ENCODE measurements at places on chromosomes 7 and 10.

DNA sequence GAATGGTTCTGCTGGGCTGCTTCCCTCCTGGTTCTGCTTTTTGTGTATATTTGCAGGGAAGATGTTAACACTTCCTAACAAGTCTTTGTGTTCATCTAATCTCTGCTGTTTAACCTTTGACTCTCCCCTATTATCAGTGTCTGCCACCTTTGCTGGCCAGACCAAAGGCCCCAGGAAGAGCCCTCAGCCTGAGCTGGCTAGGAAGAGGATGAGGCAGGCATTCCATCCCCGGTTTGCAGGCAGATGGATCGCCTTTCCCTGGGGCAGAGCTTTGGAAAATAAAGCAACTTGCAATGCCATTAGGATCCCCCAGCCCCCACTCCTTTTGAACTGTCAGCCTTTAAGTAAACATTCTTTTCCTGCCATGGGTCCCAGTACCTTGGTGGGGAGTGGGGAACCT, 19.0 kb downstream of the DPCD start:
- DNase-seq = no peak
- peaks cover 17% of the 10 kb centered on the region for H3K36me3 ChIP-seq
- H3K4me1 ChIP-seq = peaks cover 2% of the 10 kb centered on the region
- no peak overlapping the region for H3K4me3 ChIP-seq

DNA sequence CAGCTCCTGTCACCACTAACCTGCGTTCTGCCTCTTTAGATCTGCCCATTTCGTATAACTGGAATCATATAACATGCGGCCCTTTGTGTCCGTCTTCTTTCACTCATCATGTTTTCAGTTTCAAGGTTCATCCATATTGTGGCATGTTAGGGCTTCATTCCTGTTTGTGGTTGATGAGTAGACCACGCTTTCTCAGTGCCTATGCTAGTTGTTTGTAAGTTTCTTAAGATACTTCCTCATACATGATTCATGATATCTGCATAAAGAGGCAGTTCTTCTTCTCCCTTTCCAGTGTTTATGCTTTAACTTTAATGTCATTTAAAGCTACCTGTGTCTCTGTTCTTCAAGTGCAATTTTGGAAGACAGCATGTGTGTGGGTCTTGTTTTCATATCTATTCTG, 79.5 kb upstream of the FAM20C start:
- DNase-seq = peak; percentile 26
- peaks cover 17% of the 10 kb centered on the region for H3K4me1 ChIP-seq
- H3K4me3 ChIP-seq = no peak overlapping the region

DNA sequence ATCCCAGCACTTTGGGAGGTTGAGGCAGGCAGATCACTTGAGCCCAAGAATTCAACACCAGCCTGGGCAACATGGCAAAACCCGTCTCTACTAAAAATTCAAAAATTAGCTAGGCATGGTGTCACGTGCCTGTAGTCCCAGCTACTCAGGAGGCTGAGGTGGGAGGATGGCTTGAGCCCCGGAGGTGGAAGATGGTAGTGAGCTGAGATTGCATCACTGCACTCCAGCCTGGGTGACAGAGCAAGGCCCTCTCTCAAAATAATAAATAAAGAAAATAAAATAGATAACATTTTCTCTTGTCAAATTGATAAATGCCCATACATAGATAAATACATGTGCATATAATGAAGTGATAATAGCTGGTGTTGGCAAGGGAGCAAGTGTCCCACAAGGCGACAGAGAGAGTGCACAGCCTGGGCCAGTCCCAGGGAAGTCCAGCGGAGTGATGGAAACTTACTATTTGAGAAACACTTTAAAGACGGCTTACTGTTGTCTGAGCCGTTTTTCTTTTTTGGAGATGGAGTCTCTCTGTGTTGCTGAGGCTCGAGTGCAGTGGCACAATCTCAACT, 33.4 kb upstream of the DLG5 start:
- peak overlapping the region; percentile 73 for H3K27ac ChIP-seq
- no peak overlapping the region for H3K4me3 ChIP-seq
- no peaks in the 10 kb centered on the region for H3K27me3 ChIP-seq
- peaks cover 23% of the 10 kb centered on the region for H3K4me1 ChIP-seq
- no peak for DNase-seq
- H3K36me3 ChIP-seq = no peaks in the 10 kb centered on the region

GRCh38 chr7:72156671-72157070, 255.5 kb downstream of the CALN1 start:
- no peak overlapping the region for H3K27ac ChIP-seq
- H3K27me3 ChIP-seq = no peaks in the 10 kb centered on the region
- H3K4me3 ChIP-seq = no peak overlapping the region

DNA sequence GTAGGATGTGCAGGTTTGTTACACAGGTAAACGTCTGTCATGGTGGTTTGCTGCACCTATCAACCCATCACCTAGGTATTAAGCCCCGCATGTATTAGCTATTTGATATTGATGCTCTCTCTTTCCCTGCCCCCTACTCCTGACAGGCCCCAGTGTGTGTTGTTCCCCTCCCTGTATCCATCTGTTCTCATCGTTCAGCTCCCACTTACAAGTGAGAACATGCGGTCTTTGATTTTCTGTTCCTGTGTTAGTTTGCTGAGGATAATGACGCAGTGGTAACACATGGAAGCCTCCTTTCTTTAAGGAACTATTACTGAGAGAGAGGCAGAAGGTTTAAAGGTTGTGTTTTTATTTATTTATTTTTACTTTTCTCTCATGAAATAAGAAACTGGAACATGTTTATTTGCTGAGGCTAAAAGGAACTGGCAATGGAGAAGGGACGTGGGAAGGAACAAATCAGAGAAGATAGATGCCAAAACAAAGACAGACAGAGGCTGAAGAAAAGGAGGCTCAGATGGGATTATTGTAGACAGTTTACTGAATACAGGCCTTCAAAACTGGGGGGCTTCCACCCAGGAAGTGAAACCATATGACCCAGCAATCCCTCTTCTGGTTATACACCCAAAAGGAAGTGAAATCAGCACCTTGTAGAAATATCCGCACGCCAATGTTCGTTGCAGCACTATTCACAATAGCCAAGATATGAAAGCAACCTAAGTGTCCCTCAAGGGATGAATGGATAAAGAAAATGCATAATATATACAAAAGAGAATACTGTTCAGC, 556.3 kb downstream of the GRM8 start:
- H3K36me3 ChIP-seq = no peaks in the 10 kb centered on the region
- no peaks in the 10 kb centered on the region for H3K4me1 ChIP-seq
- H3K4me3 ChIP-seq = no peak overlapping the region

GRCh38 chr7:1355568-1356340, 103.5 kb downstream of the MICALL2 start:
- DNase-seq = no peak
- no peak overlapping the region for H3K27ac ChIP-seq
- peaks cover 13% of the 10 kb centered on the region for H3K27me3 ChIP-seq
- H3K4me3 ChIP-seq = no peak overlapping the region
- no peaks in the 10 kb centered on the region for H3K36me3 ChIP-seq
- no peaks in the 10 kb centered on the region for H3K4me1 ChIP-seq

Measured in esophagus muscularis mucosa (tissue), 4 donors.